ENCODE measurements at places on chromosomes 3 and 15.

DNA sequence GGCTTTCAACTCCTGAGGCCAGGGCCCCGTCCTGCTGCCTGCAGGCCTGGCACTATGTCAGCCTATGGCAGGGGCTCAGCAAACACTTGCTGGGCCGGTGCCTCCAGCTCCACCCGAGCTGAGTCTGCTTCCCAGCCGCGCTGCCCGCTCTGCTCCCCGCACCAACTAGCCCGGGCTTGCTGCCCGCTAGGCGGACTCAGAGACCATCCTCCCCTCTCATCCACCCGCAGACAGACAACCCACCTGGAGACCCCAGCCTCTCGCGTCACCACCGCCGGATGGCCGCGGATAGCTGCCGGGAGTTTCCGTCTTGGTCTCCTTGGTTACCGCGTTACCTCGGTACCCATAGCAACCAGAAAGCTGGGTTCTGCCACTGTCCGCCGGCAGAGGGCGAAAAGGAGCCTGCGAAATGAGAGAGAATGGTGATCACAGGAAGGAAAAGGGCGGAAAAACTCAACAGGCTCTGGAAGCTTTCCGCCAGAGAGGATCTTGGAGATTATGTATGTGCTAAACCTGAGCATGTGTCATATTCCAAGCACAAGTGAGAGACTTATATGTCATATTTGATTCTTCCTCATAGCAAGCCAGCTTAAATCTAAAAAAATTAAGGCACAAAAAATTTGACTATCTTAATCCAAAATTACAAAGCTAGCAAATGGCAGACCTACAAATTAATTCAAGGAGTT lies at the start of gene ZBBX:
ZBBX (minus strand) TSS at position 294 of the 686 bp plus-strand sequence. CDS start 7,396 bp downstream, outside the sequence.
- DNase-seq = peak; percentile 72

GRCh38 chr3:71813073-71813472 lies 28.1 kb upstream of the PROK2 start:
- no peak for DNase-seq

DNA sequence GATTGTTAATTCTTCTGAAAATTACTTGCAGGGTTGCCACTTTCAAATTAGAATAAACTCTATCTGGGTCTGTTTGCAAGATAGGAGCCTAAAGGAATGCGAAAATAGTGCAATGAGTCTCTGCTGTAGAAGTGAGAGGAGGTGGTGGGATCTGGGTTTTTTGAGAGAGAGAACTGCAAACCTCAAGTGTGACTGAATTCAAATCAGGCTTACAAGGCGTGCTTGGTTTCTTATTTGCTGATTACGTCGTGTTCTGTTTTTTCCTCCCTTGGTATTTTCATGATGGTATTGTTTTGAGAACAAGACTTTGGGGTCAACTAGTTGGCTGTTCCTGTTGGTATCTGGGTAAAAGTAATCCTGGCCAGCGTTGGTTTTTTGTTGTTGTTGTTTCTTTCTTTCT lies 490.9 kb upstream of the CFAP20DC start:
- DNase-seq = no peak

DNA sequence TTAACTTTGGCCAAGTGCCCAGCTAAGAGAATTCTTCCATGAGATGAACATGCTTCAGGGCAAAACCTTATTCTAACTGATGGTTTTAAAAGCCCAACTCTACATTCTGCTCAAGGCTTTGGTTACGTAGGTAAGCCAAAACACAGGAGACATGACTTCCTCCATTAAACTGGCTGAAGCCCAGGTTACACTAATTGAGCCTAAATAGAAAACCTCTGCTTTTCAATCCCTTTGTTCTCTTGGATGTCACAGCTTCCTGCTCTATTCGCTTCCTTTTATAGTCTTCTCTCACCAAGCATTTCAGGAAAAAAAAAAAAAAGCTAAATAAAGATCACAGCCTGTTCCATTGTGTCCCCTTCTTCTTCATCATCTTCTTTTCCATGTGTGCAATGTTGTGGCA lies 420.4 kb downstream of the TIGIT start:
- peak; percentile 7 for DNase-seq

All from NCI-H748 treated with DMSO at 0.1 percent for 48 hours (cell line).